ENCODE measurements at places on chromosomes 3 and 15.

DNA sequence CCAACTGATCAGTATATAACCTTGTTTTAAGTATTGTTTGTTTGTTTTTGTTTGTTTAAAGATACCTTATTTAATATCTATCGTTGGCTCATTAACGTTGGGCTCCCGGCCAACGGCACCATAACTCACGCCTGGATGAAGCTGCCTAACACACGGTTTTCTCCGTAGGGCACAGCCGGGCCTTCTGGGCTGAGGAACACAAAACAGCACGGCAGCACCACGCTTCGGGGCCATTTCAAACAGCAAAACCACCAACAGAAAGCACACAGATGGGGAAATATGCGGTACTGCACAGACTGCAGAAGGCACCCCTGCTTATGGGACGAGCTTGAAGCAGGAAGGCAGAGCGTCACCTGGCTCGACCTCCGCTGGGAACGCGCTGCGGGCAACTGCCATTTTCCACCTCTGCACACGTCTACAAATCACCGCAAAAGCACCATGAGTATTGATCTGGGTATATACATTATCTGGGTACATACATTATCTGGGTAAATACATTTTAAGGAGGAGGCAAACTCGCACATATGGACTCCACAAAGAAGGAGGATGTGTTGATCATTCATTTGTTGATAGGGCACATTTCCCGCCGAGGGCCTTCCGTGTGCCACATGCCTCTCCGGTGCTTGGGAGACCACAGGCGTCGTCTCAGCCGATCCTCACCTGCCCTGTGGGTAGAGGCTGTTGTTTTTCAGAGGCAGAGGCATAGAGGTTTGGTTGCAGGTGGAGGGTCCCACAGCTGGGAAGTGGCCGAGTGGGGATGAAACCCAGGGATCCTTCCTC is 123.7 kb upstream of the ATP2B2 start:
- no peak for DNase-seq

DNA sequence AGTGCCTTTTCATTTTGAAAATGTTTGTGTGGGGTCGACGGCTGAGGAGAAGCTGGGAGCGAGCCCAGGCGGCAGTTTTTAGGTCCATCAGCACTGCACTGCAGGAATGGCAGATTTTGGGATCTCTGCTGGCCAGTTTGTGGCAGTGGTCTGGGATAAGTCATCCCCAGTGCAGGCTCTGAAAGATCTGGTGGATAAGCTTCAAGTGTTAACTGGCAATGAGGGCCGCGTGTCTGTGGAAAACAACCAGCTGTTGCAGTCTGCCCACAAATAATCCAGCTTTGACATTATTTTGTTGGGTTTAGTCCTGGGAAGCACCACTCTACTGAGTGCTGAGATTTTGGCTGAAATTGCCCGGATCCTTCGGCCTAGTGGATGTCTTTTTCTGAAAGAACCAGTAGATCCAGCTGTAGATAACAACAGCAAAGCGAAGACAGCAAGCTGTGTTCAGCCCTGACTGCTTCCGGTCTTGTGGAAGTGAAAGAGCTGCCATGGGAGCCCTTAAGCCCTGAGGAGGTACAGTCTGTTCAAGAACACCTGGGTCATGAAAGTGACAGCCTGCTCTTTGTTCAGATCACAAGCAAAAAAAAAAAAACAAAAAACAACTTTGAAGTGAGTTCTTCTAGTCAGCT is 13.1 kb upstream of the ANP32A start:
- no peak for DNase-seq

- DNase-seq = no peak
These were observed 24.6 kb downstream of the ZBED2 start for GRCh38 chr3:111570404-111571030.

DNA sequence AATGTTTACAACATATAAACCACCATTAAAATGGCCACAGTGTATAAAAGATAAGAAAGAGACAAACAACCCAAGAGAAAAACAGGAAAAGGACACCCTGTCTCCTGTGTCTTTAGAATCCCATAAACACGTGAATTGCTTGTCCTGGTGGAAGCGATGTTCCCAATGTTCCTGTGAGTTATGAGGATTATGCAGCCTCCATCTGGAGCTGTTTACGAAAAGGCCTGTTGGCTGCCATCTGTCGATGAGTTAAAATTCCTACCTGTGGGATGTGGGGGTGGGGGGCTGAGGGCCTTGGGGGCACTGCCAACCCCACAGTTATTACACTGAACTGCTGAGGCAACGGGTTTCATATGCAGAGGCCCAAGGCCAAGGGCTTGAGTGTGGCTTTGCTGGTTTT is 13.6 kb downstream of the NISCH start:
- DNase-seq = no peak

- DNase-seq = no peak
These were observed 154.4 kb downstream of the XXYLT1 start for GRCh38 chr3:195116407-195117185.

- DNase-seq = peak; percentile 69
These were observed 70.5 kb upstream of the ATP10A start for GRCh38 chr15:25933456-25934158.

DNA sequence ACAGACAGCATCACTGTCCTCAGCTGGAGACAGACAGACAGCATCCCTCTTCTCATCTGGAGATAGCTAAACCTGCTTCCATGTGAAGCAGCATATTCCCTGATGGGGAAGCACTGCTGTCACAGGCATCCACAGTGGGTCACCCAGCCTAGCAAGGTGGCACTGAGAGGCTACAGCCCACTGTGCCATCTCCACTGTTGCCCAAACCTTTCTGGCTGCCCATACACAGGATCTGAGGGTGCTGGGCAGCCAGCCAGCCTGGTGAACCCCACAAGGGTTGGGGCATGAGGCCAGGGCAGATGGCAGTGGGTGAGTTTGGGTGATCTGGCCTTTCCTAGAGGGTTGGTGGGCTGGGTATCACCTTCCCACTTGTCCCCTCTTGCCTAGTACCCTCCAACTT is 11.7 kb downstream of the CHST13 start:
- DNase-seq = no peak

DNA sequence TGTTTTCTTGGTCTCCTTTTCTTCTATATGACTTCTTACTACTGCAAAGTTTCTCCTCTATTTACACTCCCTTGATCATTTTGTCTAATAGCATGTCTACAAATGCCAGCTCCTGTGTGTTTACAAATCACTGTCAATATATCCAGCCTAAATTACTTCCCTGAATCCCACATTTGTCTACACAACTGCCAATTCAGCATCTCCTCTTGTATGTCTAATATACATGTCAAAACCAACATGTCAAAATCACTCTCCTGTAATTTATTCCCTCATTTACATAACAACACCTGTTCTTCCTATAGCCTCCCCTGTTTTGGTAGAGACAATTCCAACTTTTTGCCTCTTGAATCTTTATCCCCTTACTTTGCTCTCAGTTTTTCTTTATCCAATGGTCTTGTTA is 359.3 kb downstream of the PLOD2 start:
- DNase-seq = no peak

- no peak for DNase-seq
These were observed 417.0 kb downstream of the ROBO2 start for GRCh38 chr3:77456906-77457305.

DNA sequence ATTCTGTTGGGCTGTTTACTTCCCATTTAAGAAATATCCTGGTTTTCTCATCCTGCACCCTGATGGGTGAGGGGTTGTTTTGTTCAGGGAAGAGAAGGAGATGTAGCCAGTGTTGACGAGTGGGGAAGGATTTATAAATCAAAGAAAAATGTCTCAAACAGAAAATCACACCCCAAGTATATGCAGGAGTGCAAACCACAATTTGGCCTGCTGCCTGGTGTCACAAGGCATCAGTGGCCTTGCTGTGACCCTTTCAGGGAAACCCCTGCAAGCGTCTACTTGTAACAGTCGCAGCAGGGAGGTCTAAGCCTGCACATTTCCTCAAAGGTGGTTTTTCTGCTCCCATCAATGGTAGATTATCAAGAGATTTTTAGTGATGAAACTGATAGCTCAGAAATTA is 132.6 kb upstream of the LRRN1 start:
- DNase-seq = no peak

GRCh38 chr15:53982876-53983275 is 4.6 kb downstream of the UNC13C start:
- no peak for DNase-seq

DNA sequence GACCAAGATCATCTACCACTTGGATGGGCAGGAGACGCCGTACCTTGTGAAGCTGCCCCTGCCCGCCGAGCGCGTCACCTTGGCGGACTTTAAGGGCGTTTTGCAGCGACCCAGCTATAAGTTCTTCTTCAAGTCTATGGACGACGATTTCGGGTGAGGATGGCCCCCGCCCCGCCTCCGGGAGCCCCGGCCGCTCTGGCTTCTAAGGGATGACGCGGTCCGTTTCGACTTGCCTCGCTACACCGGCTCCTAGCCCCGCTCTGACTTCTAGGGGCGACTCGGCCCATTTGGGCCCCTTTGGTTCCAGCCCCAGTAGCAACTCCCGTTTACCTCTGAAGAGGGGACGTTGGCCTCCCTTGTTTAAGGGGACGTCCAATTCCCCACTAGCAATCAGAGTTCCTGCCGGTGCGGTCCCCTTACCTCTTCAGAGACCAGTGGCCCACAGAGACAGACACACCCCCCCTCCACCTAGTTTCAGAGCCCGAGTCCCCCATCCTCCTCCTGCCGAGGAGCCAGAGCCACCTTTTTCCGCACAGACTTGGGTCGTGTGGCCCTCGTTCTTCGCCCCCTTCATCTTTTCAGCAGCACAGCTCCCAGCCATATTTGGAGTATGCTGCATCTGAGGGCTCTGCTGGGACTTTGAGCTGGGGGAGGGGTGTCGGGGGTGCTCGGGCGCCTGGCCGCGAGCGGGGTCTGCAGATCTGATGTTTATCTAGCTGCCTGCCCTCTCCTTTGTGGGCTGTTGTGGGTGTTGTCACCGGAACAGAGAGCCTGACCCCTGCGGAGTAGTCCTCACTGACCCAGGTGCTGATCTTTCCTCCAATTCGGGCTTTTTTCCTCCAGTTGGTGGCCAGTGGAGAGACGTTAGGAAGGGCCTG is 706 bp downstream of the DVL3 start:
- DNase-seq = peak; percentile 61

DNA sequence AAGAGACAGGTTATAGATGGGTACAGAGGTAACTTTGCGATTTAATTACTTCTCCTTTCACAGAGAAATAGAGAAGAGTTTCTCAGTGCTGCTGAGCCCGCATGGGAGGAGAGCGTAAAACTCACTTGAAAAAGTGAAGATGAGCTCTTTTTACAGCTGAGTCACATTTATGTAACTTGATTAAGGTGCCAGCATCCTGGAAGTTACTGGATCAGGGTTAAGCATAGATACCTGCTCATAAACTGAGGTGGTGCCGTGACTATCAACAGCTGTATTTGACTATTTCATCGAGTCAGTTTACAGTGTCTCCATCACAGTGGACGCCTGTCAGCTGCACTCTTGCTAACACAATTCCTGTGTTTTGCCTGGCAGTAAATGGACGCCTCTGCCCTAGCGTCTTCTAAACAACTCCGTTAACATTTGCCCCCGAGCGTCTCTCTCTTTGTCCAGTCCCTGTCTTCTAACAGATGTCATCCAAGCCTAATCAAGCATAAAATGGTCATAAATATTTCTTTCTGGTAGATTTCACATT is 414.6 kb downstream of the FOXP1 start:
- DNase-seq = no peak

DNA sequence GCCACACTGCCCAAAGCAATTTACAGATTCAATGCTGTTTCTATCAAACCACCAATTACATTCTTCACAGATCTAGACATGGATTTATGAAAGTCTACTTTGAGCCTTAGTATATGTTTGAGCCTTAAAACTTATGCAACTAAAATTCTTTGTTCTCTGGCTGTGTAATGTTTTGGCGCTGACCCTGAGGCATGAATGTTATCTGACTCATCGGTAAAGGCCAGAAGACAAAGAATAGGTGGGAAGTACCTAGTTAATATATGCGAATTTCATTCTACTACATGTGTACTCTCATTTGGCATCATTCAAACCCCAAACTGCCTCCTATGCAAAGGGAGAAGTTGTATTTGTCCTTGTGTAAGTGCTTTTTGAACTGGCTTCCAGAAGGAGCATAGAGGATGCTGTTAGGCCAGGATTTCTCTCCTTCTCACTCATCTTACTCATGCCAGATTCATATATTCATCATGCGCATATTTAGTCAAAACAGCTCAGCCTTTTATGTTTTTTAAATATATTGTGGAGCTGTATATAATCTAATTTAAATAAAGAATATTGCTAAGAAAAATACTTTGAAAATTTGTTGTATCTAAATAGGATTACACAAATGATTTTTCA is 204.2 kb downstream of the NFKBIZ start:
- no peak for DNase-seq

GRCh38 chr3:152508705-152509104 is 240.0 kb downstream of the MBNL1 start:
- no peak for DNase-seq

- no peak for DNase-seq
These were observed 33.3 kb downstream of the LEO1 start for GRCh38 chr15:51938286-51938685.

DNA sequence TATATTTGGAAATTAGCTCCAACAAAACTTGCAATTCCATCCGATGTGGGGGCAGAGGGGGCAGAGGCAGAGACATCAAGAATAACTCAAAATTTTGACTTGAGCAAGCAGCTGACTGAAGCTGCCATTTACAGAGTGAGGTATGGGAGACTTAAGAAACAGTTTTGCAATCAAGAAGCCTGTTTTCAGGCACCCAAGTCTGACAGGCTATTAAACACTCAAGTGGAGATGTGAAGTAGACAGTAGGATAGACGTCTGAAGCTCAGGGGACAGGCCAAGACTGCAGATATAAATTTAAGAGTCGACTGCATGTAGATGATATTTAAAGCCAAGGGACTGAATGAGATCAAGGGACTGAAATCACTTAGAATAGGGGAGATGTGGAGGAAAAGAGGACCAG is 9.9 kb upstream of the SH3BP5 start:
- DNase-seq = no peak

- DNase-seq = no peak
These were observed 15.2 kb upstream of the MBNL1 start for GRCh38 chr3:152253514-152253913.

DNA sequence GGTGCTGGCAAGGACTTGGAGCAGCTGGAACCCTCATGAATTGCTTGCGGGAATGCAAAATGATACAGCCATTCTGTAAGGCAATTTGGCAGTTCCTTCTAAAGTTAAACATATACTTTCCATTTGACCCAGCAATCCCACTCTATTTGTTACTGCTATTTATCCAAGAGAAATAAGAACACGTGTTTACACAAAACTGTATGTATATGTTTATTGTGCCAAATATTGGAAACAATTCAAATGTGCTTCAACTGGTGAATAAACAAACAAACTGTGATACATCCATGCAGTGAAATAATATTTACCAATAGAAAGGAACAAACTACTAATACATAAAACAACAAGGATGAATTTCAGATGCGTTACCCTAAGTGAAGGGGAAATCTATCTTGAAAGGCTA is 60.0 kb upstream of the NTRK3 start:
- DNase-seq = no peak

Data from breast epithelium (tissue), 4 donors.